H54 (cell line): ENCODE measurements at places on chromosomes 7 and 10.

- DNase-seq: no peak
These were observed 786 bp downstream of the ATP5F1C start for GRCh38 chr10:7788639-7789286.

DNA sequence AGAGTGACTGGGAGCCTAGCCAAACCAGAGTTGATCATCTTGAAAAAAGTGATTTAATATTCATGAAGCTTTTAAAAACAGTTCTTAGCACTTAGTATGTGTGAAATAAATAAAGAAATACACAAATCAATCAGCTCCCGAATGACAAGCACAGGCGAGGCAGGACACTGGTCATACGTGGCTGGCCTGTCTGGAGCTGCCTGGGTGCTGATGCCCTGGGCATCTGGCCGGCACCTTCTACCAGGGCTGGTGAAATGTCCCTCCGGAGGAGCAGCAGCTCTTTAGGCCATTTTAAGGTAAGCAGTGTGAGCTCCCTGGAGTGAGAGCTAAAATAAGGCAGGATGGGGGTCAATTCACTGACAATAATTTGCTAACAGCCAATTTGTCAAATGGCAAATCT lies 23.7 kb downstream of the IL15RA start:
- no peak for DNase-seq

DNA sequence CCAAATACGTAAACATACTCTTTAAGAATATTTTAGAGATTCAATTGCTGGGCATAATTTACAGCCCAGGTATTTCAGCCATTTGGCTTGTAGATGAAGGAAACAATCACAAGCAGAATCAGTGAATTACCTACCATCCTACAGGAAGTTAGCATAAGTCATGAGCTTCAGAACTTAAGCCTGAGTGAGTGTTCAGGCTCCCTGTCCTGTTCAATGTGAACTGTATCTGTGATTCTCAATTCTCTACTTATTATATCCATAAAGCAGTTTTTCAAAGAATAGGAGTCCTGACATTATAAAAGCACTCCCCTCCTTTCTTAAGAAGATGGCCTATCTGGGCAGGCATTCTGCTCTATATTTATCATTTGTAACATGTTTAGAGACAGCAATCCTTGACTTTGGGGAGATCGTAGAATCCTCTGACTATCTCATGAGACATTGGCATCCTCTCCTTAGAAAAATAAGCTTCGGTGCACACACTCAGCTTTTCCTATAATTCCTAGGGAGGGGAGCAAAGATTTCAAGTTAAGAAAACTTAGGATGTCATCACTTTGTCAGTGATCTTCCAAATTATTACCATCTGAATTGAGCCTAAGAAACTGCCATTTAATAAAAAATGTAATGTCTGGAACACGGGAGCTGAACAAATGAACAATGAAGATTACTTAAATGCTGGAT lies 645.2 kb upstream of the IGFBP3 start:
- no peak for DNase-seq

- DNase-seq: peak; percentile 94
These were observed 1.8 kb downstream of the AP4M1 start for GRCh38 chr7:100102950-100103840.

DNA sequence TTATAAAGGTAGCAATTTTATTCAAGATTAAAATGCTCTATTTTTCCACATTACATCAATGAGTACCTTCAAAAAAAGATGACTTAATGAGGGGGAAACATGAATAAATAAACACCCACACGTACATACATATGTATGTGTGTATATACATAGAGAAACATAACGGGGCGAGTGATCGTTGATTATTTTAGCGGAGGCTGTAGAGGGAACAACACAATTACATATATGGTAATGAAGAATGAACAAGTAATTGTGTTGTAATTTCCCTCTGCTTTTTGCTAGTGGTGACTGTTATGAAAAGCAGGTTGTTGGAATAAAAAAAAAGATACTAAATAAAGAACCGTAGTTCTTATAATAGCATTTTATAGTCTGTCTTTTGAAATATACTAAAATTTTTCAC lies 63.2 kb downstream of the CACNB2 start:
- DNase-seq: no peak

DNA sequence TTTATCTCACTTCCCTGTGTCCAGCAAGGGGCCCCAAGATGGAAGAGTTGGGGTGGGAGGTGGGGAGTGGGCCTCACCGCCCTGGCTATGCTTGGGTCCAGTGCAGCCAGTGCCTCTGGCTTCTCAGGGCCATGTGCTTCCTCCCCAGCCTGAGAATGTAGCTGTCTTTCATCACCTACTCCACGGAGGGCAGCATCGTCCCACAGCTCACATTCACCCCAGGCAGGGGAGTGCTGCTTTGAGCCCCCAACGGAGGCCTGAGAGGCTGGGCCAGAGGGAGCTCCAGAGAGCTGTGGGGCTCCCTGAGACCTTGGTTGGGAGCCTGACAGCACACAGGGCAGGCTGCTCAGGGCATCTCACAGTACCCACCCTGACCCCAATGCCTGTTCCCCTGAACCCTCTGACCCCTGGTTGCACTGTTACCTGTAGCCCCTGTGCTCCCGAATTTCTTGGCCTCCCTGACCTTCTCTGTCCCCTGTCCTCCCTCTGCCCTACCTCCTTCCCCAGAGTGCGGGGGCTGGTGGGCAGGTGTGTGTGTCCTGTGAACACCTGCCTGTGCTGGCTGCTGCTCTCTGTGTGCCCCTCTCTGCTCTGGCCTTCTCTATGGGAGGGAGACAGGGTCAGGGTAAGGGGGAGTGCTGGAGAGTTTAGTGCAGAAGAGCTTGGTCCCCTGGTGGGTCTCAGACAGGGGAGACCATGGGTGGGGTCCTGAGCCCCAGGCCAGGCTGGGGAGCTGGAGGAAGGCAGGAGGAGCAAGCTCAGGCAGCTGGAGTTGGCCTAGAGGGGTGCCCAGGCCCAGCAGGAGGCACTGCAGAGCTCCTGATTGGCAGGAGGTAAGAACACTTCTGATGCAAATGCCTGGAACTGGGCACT lies 19.6 kb upstream of the ZNF488 start:
- DNase-seq: no peak
